CMK (cell line): ENCODE measurements at places on chromosomes 2 and 18.
A peak's percentile ranks its signal among the peaks of the same experiment; 100 is the strongest.

GRCh38 chr2:133605011-133605765 is 36.9 kb upstream of the NCKAP5 start:
- DNase-seq, result no peak

GRCh38 chr2:102841107-102841840 is 79.4 kb downstream of the TMEM182 start:
- DNase-seq, result peak; percentile 8

DNA sequence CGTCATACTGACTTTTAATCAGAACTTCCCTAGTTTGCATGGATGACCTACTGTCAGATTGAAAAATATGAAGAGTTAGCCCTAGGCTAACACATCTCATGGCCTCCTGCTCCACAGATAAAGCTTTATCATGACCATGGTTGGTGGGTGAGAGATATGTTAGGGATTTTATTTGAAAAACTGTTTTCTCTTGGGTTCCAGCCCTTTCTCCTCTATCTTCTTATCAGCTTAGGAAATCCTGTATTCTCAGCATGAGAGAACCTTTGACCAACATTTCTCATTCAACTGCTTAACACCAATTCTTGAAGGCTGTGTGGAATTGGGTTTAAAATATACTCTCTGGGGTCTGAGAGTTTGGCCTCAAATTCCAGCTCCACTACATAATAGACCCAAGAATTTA is 1407.0 kb upstream of the CELF4 start:
- DNase-seq, result no peak

- DNase-seq, result no peak
These were observed 1.4 kb upstream of the BCL2 start for GRCh38 chr18:63320975-63321265.

GRCh38 chr2:83058683-83059082 is 1400.4 kb downstream of the SUCLG1 start:
- peak; percentile 14 for DNase-seq

GRCh38 chr2:102620332-102620731 is 979 bp downstream of the SLC9A2 start:
- no peak for DNase-seq

GRCh38 chr2:165631089-165631488 is 161.6 kb downstream of the CSRNP3 start:
- DNase-seq, result no peak

DNA sequence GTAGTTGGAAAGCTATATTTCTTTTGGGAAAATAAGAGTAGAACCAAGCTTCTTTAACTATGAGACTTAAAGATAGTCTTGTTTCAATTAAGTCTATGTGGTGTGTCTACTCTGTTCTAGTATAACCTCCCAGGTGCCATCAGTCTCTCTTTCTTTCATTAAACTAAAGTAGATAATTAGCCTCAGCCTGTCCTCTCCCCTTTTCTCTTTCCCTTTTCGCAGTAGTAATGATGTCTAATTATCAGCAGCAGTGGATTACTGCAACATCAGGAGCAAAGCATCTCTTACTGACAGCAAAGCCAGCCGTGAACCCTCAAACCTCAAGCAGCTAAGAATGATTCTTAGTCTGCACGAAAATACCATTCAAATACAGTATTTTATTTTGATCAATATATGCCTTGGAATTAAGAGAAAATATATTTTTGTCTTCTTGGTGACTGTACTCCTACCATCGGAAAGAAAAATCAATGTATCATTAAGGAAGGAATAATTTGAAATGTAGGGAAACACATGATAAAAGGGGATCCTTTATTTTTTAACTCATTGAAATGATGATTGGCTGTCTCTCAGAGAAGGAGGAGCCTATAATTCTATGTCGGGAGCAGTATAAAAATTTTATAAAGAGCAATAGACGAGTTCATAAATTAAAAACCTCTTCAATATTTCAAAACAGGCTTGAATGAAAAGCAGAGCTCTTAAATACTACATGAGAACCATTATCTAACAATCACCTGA is 4.5 kb downstream of the NOL4 start:
- no peak for DNase-seq

GRCh38 chr2:239927424-239927981 is 97.6 kb downstream of the NDUFA10 start:
- no peak for DNase-seq

GRCh38 chr2:238634701-238635357 is 208.1 kb downstream of the ASB1 start:
- no peak for DNase-seq

DNA sequence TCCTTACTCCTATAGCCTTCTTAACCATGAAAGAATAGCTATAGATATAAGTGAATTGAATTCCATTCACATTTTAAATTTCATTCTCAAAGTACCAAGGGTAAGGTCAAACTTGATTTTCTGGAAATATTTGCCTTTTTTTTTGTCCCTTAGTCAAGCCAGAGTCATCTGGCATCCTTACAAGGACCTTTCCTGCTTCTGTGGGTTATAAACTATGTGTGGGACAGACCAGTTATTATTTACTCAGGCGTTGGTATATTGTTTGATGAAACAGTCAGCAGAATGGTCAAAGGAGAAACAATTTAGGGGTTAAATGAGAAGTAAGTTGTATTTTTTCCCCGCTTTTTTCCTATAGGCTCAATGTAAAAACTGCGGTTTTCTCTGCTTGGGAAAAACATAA is 1103.2 kb upstream of the ZEB2 start:
- no peak for DNase-seq

DNA sequence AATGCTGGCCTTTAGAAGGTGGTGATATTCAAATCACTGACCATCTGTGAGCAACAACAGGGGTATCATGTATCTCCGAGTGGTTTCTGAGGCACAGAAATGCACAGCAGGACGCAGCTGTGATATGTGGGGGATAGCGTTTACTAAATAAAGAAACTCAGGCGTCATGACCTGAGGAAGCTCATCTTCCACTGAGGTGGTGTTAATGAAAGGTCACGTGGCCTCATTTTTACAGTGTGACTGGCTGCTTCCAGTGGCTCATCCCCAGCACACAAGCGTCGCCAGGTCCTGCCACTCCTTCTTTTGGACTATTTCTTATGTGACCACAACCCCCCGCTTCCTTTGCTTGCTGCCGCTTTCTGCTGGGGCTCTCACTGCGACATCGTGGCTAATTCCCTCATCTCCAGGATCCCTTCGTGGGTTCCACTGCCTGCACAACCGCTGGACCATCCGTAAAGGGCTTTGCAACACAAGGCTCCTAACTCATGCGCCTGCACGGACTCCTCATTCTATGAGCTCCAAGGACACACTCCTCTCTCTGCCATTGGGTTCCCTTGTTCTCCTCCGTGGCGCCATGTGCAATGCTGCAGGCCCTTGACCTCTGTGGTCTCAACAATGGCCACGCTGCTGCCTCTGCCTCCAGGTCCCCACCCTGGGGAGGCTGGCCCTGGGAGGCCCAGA is 109.3 kb downstream of the MBP start:
- no peak for DNase-seq

DNA sequence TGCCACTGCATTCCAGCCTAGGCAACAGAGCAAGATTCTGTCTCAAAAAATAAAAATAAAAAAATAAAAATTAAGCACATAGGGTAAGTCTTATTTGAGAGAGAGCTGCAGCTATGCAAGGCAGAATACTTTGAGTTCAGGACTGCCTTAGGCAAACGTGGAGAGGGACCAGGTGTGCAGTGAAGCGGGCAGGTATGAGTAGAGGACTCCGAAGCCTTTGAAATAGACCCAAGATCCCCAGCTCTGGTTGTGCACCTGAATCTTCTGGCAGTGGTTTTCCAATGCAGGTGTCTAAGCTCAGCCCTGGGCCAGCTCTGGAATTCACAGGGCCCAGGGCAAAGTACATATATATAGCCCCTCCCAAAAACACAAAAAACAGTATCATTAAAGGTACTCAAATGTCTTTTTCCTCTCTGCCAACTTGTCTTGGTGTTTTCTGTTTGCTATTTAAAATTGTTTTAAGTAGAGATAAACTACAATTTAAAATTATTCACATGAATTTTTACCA is 21.2 kb downstream of the TGIF1 start:
- DNase-seq, result no peak
